ENCODE measurements at places on chromosomes 16 and 17. TPM values are rescaled to one million over a fixed set of nuclear protein-coding genes. Genes with fewer than 3 reads are reported as not detected.

- no peak for DNase-seq
These were observed 119.6 kb upstream of the CHMP6 start for GRCh38 chr17:80872001-80872500.

DNA sequence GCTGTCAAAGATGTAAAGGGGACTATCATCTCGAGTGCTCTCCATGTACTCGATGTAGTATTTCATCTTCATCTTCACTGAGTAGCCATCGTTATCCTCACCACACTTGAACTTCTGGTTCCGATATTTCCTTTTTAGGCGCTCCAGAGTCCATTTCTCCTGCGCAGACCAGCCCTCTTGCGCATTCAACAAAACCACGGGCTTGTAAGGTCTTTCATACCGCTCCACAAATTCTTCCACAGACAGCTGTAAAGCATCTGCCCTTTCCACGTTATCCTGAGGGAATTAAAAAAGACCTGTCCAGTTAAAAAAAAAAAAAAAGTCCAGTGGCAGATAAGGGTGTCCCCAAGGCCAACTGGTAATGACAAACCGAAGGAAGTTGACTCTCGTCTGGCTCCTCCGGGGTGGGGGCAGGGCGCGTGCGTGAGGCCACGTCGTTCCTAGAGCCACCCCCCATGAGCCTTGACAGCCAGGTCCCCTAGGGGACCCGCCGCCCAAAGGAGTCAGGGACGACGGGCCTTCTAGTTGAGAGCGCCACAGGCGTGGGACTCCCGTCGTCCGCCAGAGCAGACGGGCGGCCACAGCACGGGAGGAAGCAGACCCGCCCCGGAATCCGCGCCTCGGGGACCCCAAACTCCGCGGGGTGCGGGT is 701 bp downstream of the JMJD6 start:
- DNase-seq: no peak

DNA sequence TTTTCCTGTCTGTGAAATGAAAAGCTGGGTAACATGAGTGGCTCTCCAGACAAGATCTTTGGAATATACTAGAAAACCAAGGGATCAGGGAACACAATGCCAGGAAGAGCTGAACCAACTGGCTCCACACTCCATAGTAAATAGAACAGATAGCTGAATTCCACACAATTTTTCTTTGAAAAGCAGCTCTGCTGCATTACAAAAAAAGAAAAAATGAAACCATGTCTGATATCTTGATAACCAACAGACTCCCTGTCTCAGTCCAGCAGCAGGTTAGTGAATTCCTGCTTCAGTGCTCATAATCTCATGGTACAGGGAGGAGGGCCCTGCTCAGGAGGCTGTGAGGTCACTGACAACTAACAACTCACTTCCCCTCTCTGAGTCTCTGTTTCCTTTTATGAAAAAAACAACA is 97.1 kb downstream of the CDH11 start:
- DNase-seq: no peak

- DNase-seq: no peak
These were observed 28.2 kb upstream of the DNAH17 start for GRCh38 chr17:78605429-78605828.

GRCh38 chr17:43043307-43043706 is 18.3 kb downstream of the RND2 start:
- DNase-seq: no peak

The CBFA2T3 gene
- total RNA-seq: 13.7 TPM

GRCh38 chr17:60354223-60354622 is 37.7 kb downstream of the USP32 start:
- DNase-seq: no peak

GRCh38 chr17:66448026-66448639 is 145.7 kb downstream of the PRKCA start:
- DNase-seq: no peak

The C16orf74 gene
- total RNA-seq: 1.5 TPM

Data from Panc1 (cell line).